Right kidney (tissue), 9 donors: ENCODE measurements at places on chromosomes 11 and 22.

DNA sequence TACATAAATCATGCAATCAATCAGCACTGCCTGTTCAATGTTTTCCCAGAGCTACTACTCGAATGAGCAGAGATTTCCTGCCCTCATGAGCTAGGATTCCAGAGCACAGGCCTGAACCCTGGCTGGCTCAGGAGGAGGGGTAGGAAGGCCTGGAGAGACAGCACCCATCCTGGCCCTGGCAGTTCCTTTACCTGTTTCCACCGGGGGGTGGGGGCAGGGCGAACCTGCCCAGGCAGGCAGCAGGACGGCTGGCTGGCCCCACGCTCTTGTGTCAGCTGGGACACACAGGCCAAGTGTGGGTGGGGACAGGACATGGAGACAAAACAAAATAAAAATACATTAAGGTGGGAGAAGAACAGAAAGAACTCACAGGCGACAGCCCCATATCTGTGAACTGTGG, 109.8 kb upstream of the BID start:
- DNase-seq: no peak

GRCh38 chr11:44229098-44229497, 80.8 kb downstream of the ALX4 start:
- DNase-seq: no peak

DNA sequence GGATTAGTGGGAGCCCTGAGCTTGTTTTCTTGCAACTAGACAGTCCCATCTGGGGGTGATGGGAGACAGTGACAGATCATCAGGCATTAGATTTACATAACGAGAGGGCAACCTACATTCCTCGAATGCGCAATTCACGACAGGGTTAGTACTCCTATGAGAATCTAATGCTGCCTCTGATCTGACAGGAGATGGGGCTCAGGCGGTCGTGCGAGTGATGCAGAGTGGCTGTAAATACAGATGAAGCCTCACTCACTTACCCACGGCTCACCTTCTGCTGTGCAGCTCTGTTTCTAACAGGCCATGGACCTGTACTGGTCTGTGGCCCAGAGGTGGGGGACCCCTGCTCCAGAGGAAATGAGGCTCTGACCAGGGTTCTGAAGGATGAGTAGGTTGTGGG, 125.5 kb downstream of the FBXO7 start:
- DNase-seq: no peak

DNA sequence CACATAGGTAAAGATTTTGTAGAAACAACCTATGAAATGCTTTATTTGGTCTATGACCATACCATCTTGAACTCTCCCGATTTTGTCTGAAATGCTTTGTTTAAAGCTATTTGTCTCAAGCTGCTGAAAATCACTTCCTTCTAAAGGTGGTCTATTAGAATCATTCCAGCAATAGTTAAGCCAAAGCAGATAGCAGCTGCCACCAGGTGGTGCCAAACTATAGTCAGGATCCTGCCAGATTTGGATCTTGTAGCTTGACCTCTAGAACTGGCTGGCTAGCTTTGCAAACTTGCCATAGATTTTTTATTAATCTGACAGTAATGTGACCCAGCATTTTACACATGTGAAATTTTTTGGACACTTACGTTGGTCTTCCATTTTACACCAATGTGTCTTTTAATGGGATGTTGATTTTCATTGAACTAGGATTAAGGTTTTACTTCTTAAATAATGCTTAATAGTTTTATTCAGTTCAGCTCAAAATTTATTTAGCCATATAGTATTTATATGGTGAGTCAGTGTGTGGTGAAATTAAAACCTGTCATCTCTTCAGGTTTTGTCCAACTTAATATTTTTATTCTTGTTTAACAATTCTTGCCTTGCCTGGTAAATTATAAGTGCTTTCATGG, 19.7 kb downstream of the CTR9 start:
- DNase-seq: no peak

DNA sequence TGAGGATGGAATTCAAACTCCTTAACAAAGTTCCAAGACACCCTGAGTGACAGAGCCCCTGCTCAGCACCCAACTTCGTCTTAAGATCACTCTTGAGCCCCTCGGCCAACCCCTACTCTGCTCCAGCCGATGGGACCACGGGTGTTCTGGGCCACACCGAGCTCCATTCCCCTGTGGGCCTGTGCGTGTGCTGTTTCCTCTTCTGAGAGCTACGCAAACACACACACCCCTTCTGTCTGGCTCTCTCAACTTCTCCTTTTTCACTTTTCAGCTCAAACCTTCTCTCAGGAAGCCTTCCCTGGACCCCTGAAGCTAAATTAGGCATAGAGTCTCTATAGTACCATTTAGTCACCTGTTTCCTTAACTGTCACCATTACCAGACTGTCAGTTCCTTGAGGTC, 37.5 kb upstream of the NNMT start:
- DNase-seq: no peak

GRCh38 chr11:36130401-36130800, 158.8 kb downstream of the COMMD9 start:
- DNase-seq: no peak

DNA sequence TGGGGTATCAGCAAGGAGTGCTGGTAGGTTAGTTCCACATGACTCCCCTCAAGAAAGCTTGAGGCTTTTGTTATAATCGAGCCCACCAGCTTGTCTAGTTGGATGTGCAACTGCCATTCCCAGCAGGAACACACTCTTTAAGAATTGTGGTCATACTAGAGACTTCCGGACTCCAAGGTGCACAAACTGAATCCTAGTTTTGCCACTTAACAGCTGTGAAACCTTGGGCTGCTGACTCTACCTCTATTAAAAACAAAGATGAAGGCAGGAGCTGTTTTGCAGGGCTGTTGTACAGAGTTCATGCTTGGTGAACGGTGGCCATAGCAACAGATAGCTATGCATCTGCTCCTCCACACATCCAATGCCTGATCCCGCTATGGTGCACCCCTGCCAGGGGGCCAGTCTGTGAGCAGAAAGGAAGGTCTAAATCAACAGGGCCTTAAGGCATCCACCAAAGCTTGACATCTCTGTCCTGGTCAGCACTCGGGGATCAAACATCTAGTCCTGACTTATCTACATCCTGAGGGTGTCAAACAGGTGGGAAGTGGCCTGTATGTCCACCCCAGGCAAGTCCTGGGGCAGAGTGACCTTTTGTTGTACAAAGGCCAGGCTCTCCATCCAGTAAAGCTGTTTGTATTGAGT, 36.4 kb downstream of the DKK3 start:
- DNase-seq: no peak
